Breast epithelium (tissue), 4 donors: ENCODE measurements at places on chromosomes 13 and 19. TPM values are rescaled to one million over a fixed set of nuclear protein-coding genes. Genes with fewer than 3 reads are reported as not detected.

DNA sequence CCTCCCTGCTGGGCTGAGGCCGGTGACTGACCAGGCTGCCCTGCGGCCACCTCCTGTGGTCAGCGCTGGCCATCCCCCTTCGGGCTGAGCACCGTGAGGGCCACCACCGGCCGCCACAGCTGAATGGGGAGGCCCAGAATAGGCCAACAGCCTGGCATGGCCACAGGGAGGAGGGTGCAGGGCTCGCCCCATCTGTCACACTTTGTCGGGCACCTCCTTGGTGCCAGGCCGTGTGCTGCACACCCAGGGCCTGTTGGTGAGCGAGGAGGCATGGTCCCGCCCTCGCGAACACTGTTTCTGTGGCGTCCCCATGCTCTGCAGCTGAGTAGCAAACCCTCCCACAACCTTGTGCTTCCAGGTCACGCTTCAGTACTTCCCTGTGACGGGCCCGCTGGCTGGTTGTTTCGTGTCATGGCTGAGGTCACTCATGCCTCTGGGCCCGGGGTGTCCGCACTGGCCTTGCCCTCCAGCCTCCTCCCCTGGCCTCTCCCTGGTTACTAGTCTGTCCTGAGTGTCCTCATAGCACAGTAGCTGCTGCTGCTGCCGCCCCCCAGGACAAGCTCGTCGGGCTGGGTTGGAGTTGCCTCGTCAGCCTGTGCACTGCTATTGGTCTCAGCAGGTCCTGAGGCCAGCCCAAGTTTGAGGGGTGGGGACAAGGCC lies 15.2 kb downstream of the EPN1 start:
- H3K4me3 ChIP-seq = no peak overlapping the region
- H3K36me3 ChIP-seq = peaks cover 7% of the 10 kb centered on the region
- DNase-seq = peak; percentile 49
- no peaks in the 10 kb centered on the region for H3K27me3 ChIP-seq
- no peaks in the 10 kb centered on the region for H3K4me1 ChIP-seq
- no peak overlapping the region for H3K27ac ChIP-seq

DNA sequence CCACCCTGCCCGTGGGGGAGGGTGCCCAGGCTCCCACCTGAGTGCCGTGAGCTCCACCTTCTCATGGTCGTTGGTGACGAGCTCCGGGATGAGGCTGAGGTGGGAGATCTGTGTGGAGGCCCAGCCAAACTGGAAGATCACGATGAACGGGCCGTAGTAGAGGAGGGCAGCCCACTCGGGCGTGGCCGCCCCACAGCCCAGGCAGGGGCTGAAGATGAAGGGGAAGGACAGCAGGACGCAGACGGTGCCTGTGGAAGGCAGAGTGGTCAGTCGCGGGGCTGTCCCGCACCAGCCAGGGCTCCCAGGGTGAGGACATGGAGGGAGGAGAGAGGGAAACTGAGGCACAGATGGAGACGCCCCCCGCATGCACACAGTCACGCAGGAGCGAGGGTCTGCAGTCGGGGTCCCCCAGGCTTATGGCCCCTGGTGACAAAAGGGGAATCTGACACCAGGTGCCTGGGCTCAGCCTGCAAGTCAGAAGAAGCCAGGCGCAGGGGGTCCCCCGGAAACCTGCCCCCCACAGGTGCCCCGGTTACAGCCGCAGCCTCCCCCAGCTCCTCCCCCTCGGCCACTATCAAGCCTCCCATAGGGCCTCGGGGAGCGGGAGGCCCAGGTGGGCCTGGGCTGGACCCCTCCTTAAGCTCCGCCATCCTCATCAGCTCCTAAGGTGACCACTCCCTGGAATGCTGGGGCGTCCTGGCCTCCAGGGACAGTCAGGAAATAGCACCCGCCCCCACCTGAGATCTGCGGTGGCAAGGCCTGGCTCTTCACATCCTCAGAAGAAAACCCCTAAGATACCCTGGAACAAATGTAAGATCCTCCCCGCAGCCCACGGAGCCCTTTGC lies 6.2 kb downstream of the MFSD12 start:
- H3K4me3 ChIP-seq = no peak overlapping the region
- no peaks in the 10 kb centered on the region for H3K36me3 ChIP-seq
- H3K27me3 ChIP-seq = no peaks in the 10 kb centered on the region
- peaks cover 9% of the 10 kb centered on the region for H3K4me1 ChIP-seq
- DNase-seq = no peak

DNA sequence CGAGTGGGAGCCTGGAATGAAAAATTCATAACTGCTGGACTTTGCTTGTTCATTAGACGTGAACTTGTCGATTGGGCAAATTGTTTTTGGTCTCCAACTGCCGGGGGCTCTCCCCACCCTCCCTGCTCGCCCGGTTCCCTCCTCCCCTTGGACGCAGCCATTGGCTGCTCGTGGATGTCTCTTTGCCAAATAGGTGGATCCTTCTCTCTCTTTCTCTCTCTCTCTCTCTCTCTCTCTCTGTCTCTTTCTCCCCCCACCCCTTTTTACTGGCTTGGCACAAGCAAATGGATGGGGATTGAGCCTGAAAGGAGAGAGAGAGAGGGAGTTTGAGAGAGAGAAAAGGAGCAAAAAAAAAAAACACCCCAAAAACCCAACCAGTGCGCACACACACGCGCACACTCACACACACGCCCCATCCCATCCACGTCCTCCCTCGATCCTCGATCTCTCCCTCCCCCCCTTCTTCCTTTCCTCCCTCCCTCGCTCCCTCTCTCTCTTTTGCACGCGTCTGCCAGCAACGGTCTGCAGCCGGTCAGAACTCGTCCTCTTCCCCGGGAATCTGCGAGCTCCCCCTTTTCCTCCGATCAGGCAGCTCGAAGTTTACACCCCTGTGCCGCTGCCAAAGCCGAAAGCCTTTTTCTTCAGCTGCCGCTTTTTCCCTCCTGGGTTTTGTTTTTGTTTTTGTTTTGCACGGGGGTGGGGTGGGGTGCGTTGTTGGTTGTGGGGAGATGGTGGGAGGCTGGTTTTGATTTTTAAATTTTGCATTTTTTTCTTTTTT lies 27.8 kb downstream of the NFIX start:
- peaks cover 17% of the 10 kb centered on the region for H3K4me1 ChIP-seq
- H3K27ac ChIP-seq = peak overlapping the region; percentile 95
- no peaks in the 10 kb centered on the region for H3K36me3 ChIP-seq
- H3K27me3 ChIP-seq = no peaks in the 10 kb centered on the region
- peak overlapping the region; percentile 53 for H3K4me3 ChIP-seq
- DNase-seq = peak; percentile 91

The SLC25A41 gene
- total RNA-seq = not detected

The ZNF302 gene
- 33.1 TPM for total RNA-seq

GRCh38 chr13:90623318-90624011 lies 724.0 kb upstream of the MIR17HG start:
- H3K4me1 ChIP-seq = no peaks in the 10 kb centered on the region
- no peaks in the 10 kb centered on the region for H3K36me3 ChIP-seq
- H3K4me3 ChIP-seq = no peak overlapping the region
- DNase-seq = no peak
- H3K27ac ChIP-seq = no peak overlapping the region

The DHPS gene
- 117 TPM for total RNA-seq

DNA sequence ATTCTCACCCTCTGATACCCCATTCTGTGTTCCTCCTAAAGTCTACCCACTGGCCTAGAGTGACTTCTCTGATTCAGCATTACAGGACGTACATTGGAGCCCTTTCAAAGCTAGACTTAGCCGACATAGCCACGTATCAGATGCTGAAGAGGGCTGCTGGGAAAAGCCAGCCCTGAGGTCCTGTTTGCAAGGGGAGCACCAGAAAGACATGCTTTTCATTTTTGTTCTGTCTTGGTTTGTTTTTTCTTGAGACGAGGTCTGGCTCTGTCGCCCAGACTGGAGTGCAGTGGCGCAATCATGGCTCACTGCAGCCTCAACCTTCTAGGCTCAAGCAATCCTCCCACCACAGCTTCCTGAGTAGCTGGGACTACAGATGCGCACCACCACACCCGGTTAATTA lies 6.3 kb upstream of the ZSWIM4 start:
- no peak overlapping the region for H3K4me3 ChIP-seq
- no peaks in the 10 kb centered on the region for H3K36me3 ChIP-seq
- peak overlapping the region; percentile 96 for H3K27ac ChIP-seq
- no peak for DNase-seq

DNA sequence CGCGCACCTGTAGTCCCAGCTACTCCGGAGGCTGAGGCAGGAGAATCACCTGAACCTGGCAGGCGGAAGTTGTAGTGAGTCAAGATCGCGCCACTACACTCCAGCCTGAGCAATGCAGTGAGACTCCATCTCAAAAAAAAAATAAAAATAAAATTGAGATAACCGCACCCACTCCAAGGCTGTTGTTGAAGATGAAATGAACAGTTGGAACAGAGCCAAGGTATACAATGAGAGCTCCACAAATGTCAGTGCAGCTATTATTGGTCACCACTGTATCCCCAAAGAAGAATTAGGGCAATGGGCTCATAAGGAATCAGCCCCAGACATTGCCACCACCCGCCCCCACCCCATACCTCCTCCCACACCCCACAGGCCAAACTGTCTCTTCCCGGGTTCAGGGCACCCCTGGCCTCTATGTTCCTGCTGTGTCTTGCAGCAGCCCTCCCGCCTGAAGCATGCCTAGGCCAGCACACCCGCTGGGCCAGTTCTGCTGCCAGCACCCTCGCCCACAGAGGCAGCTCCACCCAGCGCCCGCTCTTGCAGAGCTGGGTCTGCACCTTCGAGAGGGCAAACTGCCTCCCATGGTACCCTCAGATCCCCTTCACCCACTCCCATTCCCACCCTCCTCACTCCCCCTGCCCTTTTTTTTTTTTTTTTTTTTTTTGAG lies 3.5 kb upstream of the S1PR5 start:
- peak; percentile 53 for DNase-seq
- H3K36me3 ChIP-seq = no peaks in the 10 kb centered on the region
- H3K4me3 ChIP-seq = no peak overlapping the region

- no peak overlapping the region for H3K4me3 ChIP-seq
- no peak for DNase-seq
- no peaks in the 10 kb centered on the region for H3K4me1 ChIP-seq
Observed at GRCh38 chr13:76853921-76854608, 32.1 kb downstream of the KCTD12 start.

- no peak overlapping the region for H3K4me3 ChIP-seq
- H3K27ac ChIP-seq = peak overlapping the region; percentile 98
Observed at GRCh38 chr19:55473225-55474012, 3.0 kb upstream of the ZNF628 start.

GRCh38 chr19:35856546-35857149 lies at the start of gene KIRREL2:
Gene KIRREL2 (plus strand): TSS chr19:35856911. CDS start chr19:35857120, 209 bp downstream.
- peaks cover 57% of the 10 kb centered on the region for H3K27me3 ChIP-seq
- peak within 1 kb of the TSS; percentile 36 for H3K4me3 ChIP-seq

The ADGRE1 gene
- 0.33 TPM for total RNA-seq

DNA sequence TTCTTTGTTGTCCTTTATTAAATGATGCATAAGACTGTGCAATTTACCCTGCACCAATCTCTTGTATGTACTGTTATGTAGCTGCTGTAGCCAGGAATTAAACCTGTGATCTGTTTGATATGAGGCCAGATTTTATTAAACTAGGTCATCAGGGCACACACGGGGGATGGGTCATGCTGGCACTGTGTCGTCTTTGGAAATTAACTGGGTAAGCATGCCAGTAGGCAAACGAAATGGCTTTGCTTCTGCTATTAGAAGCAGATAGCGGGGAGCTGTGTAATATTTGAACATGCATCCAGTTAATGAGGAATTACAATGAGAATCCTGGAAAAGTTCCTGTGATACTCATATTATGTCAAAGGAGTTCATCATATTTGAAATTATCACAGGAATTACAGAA lies 23.5 kb downstream of the MTUS2 start:
- no peak overlapping the region for H3K4me3 ChIP-seq
- H3K4me1 ChIP-seq = no peaks in the 10 kb centered on the region
- no peaks in the 10 kb centered on the region for H3K36me3 ChIP-seq
- no peaks in the 10 kb centered on the region for H3K27me3 ChIP-seq

The ZNF805 gene
- 29.9 TPM for total RNA-seq

The LMO7 gene
- 71.3 TPM for total RNA-seq

- H3K27ac ChIP-seq = no peak overlapping the region
- H3K27me3 ChIP-seq = no peaks in the 10 kb centered on the region
- no peak for DNase-seq
- no peak overlapping the region for H3K4me3 ChIP-seq
- no peaks in the 10 kb centered on the region for H3K4me1 ChIP-seq
Observed at GRCh38 chr13:74865656-74866055, 616.3 kb downstream of the TBC1D4 start.

DNA sequence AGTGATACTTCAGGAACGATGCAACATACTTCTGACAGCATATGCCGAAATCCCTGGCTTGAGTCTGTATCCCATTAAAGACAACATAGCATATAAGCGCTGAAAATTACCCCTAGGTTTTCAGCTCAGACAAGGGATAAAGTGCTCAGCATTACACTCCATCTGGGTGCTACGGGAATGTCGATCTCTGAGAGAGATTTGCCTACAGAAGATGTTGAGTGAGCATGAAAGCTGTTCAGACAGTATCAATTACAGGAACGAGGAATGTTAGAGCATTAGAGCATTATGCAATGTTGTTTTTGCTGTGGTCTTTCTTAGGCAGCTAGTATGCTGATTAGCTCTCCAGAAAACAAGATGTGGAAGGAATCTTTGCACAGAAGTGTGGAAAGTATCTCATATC lies 484.5 kb downstream of the LIG4 start:
- H3K4me3 ChIP-seq = no peak overlapping the region
- H3K27ac ChIP-seq = no peak overlapping the region
- H3K4me1 ChIP-seq = no peaks in the 10 kb centered on the region
- no peak for DNase-seq
- H3K27me3 ChIP-seq = no peaks in the 10 kb centered on the region

GRCh38 chr13:103066781-103067345 lies 646 bp upstream of the SLC10A2 start:
- no peaks in the 10 kb centered on the region for H3K27me3 ChIP-seq
- no peaks in the 10 kb centered on the region for H3K36me3 ChIP-seq
- H3K27ac ChIP-seq = no peak overlapping the region
- no peaks in the 10 kb centered on the region for H3K4me1 ChIP-seq
- DNase-seq = no peak
- no peak overlapping the region for H3K4me3 ChIP-seq

DNA sequence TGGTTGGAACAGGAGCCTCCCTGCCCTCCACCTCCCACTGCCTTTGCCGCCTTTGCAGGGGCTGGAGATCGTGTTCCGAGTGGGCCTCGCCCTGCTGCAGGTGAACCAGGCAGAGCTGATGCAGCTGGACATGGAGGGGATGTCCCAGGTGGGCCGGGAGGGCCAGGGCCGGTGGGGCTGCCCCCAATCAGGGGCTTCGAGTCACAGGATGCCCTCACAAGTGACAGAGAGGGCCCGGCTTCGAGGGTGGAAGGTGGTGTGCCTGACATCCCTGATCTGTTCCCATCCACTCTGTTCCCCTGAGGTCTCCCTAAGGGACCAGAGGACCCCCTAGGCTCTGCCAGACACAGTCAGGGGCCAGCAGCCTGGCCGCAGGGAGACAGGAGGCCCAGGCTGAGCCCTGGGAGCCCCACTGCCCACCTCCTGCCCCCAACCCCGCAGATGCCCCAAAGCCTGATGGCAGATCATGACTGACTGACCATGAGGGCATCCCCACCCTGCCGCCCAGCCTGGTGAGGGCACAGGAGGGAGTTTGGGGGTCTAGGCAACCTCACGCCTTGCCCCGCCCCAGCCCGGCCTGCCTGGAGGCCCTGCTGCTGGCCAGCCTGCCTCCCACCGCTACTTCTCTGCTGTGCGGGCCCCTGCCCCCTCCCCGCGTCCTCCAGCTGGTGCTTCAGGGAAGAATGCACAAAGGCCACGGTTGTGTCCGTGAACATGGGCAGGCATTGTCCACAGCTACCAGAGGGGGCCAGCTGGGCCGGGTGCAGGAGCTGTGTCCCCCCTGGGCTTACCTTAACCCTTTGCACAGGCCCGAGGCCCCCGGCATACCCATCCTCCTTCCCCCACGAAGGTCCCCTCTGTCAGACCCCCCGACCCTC lies 21.8 kb downstream of the EVI5L start:
- H3K4me3 ChIP-seq = no peak overlapping the region
- no peak for DNase-seq
- H3K27me3 ChIP-seq = no peaks in the 10 kb centered on the region
- H3K4me1 ChIP-seq = peaks cover 5% of the 10 kb centered on the region

The FPR3 gene
- 3.9 TPM for total RNA-seq

- no peak overlapping the region for H3K4me3 ChIP-seq
- no peak overlapping the region for H3K27ac ChIP-seq
Observed at GRCh38 chr13:24042710-24043440, 117.6 kb upstream of the SPATA13 start.
